Upper lobe of right lung (tissue), 1 donor: ENCODE measurements at places on chromosomes 1 and 21. TPM values are rescaled to one million over a fixed set of nuclear protein-coding genes. Genes with fewer than 3 reads are reported as not detected.
A peak's percentile ranks its signal among the peaks of the same experiment; 100 is the strongest.

DNA sequence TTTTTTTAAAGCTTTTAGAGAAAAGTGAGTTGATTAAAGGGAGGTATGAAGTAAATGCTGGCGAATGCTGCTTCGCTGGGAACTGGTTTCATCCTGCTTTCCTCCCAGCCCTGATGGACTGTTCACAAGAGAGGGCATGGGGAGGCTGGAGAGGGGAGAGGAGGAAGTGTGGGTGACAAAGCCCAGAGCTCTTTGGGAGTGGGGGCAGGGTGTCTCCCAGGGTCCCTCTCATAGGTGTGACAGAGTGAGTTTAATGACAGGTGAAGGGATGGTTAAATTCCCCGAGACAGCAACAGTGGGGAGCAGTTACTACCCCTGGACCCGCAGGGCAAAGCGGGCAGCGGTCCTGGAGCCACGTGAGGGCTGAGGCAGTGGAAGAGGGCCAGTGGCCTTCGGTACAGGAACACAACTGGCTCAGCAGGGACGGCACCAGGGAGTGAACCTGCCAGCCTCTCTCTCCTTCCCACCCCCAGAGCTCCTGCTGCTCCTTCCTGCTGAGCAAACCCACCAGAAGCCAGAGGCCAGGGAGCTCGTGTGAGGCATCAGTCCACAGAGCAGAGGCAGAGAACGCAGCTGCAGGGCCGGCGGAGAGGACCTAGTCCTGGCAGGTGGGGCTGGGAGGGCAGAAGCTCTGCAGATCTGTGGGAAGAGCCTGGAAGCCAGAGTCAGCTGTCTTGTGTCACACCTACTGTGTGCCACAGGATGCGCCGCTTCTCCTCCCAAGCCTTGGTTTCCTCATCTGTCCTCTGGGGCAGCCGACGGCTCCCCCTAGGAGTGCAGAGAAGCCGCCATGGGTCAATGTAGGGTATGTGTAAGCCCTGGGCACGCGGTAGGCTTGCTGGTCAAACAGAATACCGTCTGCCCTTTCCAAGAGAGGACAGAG is 20.9 kb upstream of the LRP8 start:
- DNase-seq, result peak; percentile 63

DNA sequence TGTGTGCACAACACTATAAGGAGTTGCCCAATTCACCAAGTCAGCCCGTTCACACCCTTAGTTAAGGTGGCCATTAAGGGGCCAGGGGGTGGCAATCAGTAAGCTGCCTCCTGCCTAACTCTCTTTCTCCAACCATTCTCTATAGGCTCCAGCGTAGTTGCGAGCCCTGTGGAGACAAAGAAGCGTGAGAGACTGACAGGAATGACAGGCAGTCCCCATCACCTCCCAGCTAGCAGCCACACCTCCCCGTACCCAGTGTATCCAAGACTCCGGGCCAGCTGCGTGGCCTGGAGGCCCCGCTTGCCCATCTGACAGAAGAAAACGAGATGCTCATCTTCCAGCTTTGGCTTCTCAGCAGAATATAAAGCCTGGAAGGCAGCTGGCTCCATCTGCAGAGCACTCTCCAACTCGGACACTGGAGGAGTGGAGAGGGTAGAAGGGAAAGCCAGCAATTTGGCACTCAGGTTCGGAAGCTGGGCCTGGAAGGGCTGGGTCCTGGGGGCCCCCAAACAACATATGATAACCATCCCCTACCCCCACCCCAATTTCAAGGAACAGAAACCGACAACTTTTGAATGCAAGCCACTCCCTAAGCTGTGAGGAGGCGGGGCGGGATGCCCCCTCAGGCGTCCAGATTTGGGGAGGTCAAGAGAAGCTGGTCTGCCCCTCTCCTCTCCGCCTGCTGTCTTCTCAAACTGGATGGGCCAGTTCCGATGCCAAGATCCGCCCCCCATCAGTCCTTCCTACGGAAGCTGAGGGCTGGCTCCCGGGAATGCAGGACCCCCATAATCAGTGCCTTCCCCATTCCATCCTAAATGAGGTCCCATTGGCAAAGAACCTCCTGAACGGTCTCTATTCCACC is 872 bp downstream of the TSTD1 start:
- peak; percentile 69 for DNase-seq

DNA sequence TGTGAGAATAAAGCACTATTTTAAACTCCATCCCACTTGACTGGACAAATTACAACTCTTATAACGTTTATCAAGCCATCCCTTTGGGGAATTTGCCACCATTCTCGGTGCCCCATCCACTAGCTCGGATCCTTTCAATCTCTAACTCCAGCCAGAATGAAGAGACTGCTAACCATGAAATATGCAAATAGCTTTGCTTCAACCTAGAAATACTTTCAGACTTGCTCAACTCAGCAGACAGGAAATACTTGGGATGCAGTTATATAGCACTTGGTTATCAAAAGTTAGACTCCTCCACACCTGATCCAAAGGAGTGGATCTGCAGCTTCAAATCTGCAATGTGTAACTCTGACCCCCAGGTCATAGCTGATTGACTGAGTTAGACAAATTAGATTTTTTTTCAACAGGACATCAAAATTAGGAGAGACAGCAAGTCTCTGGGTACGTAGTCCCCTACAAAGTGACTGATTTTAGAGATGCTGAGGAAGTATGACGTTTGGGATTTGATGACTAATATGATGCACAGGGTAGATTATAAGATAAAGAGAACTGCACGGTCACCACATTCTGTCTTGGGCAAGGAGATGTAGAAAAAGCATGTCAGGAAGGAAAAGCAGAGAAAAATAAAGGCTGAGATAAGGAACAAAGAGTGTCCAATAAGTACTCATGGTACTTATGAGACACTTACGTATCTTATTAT is 496.0 kb downstream of the AGBL4 start:
- DNase-seq, result no peak

GRCh38 chr1:174678657-174679056 is 230.9 kb downstream of the GPR52 start:
- no peak for DNase-seq

DNA sequence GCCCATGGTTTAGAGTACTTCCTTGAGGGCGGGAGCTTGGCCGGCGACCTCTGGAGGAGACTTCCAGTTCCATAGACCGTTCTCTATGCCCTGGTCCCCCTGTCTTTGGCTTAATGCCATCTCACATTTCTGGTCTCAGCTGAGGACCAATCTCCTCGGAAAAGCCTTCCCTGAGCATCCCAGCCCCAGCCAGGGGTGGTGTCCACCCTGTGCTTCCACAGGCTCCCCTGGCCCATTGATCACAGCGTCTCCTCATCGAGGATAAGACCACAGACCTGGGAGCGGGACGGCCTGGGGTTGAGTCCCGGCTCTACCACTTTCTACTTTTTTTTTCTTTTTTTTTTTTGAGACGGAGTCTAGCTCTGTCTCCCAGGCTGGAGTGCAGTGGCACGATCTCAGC is 14.5 kb downstream of the WNT4 start:
- DNase-seq, result no peak

GRCh38 chr1:235632506-235633401 is 16.8 kb downstream of the GNG4 start:
- DNase-seq, result no peak

- DNase-seq, result no peak
These were observed 42.4 kb upstream of the AK4 start for GRCh38 chr1:65105596-65105995.

GRCh38 chr21:42849759-42850412 is 29.5 kb downstream of the WDR4 start:
- no peak for DNase-seq

DNA sequence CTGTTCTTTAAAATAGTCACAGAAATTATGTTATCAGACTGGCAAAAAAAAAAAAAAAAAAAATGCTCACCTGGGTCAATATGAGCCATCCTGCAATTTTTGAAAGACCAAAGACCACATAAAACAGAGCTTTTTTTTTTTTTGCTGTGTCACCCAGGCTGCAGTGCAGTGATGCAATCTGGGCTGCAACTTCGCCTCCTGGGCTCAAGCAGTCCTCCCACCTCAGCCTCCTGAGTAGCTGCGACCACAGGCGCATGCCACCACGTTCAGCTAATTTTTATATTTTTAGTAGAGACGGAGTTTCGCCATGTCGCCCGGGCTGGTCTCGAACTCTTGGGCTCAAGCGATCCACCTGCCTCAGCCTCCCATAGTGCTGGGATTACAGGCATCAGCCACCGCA is 62.8 kb downstream of the RGS13 start:
- DNase-seq, result no peak

- no peak for DNase-seq
These were observed 132.7 kb upstream of the ARHGEF16 start for GRCh38 chr1:3321559-3322449.

GRCh38 chr1:235313931-235314678 is 13.9 kb downstream of the ARID4B start:
- DNase-seq, result no peak

GRCh38 chr21:35829067-35829466 is 231.3 kb downstream of the SETD4 start:
- DNase-seq, result no peak

MROH7 gene
- 3.6 TPM for total RNA-seq

ZNF593OS gene
- total RNA-seq, result not detected

TMEM81 gene
- 3.5 TPM for total RNA-seq

NBPF26 gene
- 2.2 TPM for total RNA-seq

FCER1A gene
- 13.3 TPM for total RNA-seq

ALG6 gene
- 9.1 TPM for total RNA-seq

ZBTB37 gene
- 14.7 TPM for total RNA-seq

DIO1 gene
- total RNA-seq, result not detected
